Germinal center (tissue), 1 donor: ENCODE measurements at places on chromosomes 6 and 20.
A peak's percentile ranks its signal among the peaks of the same experiment; 100 is the strongest.

DNA sequence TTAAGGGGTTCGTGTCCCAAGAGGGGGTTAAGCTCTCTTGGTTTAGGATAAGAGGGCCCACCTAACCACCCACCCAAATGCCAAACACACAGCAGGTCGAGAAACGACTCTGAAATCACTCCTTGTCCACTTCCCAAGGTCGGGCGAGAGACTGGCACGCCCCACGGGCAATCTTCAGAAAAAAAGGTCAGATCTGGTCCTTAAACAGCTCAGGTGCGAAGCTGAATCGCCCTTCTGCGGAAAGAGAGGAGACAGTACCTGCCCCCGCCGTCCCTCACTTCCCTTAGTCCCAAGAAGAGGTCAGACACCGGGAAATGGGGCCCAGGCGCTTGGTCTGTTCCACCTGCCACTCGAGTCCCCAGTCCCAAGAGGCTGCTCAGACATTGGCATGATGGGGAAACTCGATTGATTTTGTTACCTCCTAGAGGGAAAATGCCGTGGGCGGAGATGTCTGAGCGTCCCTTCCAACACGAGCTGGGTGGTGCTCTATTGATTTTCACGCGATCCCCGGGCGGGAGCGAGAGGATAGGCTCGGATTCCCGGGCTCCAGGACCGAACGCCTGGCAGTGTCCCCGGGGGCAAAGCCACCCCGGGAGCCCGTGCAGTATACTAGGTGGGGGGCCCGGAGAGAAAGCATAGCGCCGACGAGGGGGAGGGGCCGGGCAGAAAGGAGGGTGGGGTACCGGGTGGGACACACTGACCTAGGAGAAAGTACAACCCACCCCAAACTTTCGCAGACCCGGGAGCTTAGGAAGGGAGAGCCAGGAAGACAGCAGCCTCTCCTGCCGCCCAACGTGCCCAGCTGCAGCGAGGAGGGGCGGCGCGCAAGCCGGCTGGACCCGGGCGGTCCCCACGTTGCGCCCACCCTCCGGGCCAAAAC is 1.1 kb upstream of the SAMD5 start:
- DNase-seq, result no peak

- DNase-seq, result no peak
These were observed 27.7 kb downstream of the PTPRA start for GRCh38 chr20:2900845-2901592.

DNA sequence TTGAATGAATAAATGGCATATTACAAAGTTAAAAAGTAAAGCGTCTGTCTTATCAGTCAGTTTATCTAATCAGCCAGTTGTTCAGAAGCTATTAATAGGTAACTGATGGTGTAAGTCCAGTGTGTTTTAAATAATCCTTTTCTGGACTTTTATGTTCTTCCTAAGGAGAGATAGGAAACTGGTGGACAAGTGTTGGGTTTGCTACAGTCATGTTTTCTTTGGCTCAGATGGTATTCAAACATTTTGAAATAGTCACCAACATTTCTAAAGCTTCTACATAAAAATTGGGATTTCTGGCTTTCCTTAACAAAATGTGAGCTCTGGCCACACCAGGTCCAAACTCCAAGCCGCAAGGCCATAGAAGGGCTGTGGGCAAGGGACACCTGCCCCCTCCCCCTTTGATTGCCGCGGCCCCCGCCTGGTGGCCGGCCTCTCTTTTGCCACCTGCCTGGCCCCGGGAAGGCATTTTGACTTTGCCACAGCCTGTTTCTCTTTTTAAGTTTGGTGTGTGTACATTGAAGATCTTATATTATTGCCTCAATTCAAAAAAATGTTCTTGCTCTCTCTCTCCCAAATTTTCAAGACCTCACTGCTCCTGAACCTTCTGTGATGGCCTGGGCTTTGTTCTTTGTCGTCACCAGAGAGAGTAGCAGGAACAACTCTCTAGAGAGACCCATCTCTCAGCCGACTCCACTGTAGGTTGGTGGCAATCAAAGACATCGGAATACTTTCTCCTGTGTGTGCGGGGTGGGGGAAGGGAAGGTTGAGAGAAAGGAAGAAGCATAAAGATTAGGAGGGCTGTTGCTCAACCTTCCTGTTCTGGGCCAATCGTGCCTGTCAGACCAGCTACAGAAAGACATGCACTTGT is 84.0 kb upstream of the ZNF217 start:
- DNase-seq, result no peak

DNA sequence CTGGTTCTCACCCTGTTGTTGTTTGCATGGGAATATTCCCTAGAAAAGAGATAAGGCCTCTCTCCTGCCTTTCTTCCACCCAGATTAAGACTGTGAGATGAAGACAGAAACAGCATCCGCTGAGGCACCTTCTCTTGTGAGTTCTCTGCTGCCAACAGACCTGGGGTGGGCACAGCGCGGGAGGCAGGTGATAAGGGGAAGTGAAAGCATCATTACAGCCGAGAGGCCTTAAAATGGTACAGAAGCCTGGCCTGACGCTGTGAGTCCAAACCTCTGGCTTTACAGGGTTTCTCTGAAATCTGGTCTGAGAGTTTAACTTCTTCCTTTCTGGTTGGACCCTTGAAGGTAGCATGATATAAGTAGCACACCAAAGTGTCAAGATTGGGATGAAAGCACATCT is 21.0 kb upstream of the IYD start:
- DNase-seq, result peak; percentile 72

- DNase-seq, result no peak
These were observed 71.0 kb downstream of the JPH2 start for GRCh38 chr20:44115762-44116644.

DNA sequence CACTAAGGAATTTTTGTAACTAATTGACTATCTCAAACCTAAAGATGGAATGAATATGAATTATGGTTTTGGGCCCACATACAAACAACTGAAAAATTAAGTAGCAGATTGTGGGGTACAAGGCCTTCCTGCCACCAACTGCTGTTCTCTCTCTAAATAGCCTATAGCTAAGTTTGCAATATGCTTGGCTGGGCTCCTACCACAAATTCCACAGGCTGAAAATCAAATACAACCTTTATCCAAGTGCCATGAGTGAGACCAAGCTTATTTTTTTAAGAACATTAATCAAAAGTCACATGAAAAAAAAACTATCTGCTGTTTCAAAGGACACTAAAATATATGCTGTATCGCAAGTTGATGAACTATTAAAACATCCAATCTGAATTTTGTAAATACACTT is 52.1 kb downstream of the TENT5A start:
- no peak for DNase-seq

- DNase-seq, result no peak
These were observed 786.1 kb downstream of the TFAP2A start for GRCh38 chr6:9628819-9629218.

GRCh38 chr20:53805895-53806384 is 212.3 kb upstream of the ZNF217 start:
- no peak for DNase-seq

DNA sequence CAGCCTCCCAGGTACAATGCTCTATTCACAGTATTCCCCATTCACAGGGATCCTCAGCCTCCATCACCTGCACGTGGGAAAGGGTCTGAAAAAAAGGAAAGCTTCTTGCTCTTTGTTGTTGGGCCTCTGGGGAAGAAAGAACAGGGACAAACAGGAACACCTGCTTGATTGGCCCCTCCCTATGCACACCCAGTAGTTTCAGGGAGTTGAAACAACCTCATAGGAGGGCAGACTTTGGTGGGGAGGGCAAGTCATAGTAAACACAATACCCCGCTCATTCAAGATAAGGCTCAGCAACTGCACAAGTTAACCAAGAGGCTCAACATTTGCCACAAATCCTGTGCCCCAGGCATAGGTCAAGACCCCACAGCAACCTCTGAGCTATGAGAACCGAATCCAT is 1.7 kb downstream of the GHRH start:
- no peak for DNase-seq

DNA sequence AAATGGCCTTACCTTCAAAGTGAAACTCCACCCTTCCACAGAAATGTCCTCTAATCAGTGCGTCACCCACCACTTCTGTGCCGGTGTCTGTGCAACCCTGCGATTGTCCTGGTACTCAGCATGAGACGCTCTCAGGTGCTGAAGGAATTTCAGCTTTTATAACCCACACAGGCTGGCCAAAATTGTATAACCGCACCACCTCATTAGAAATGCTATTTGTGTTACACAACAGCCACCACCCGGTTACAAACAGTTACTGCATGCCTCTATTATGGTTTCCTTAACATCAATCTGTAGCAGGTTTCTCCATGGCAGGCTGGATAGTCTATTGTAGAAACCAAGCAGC is 51.5 kb downstream of the SLC23A2 start:
- DNase-seq, result peak; percentile 66

DNA sequence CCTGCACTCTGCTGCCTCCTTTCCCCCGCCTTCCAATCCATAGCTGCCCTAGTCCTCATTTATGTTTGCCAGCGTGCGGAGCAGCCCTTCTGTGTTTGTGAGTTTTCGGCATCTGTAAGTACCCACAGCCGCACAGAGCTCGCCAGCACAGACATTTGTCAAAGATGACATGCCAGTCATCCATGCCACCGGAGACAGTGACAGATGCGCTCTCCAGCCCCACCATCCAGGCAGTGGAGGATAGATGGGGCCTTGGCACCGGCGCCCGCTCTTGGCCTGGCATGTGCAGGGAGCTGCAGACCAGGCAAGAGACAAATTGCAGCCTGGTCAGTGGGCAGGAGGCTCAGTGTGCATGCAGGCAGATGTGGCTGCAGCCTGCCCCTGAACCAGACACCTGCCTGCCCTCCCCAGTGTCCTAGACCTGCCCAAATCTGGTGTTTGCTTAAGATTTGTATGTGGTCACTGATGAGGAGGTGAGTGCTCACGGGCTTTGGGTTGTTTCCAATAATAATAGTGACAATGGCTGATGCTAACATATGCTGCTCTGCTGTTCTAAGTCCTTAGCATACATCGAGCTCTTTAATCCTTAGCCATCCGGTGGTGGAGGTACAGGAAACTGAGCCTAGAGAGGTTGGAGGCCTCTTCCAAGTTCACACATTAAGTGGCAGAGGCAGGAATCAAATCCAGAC is 78.1 kb downstream of the UNC5CL start:
- no peak for DNase-seq

GRCh38 chr6:79335133-79335674 is 100.7 kb upstream of the HMGN3 start:
- DNase-seq, result no peak

DNA sequence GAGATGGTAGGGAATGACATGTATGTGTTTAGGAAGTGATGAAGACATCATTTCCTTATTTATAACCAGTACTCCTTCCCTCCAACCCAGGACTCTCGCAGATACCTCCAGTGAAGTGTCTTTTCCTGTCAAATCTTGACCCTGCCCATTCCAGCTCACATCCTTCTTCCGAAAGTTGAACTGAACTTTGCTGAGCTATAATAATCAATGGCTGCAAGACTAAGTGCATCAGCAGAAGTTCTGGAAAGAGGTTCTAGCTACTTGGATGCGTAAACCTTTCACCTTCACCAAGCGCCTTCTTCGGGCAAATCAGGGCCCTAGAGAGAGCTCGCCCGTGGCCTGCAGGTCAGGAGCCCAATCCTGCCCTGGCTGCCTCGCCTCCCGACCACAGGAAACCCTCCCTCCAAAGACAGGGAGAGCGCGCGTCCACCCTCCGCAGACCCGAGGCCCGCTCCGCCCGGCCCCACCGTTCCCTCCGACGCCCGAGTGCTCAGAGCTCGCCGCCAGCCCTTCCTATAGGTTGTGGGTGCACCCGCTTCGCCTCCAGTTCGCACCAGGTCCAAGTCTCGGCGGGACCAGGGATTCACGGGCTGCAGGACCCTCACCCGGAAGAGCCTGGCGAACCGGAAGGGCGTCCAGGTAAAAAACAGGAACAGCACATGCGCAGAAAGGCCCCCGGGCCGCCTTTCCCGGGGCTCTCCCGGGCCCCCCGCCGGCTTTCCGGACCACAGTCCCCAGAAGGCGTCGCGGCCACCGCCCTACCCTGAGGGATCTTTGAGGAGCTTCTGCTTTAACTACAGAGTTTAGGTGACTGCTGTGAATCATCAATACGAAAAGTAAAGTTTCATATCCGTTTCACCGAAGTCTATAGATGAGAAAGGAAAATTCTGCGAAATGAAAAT is at the start of gene ZNF334:
TSS of gene ZNF334 (minus strand) at position 617 of the 902 bp plus-strand sequence. CDS start 1,457 bp downstream, outside the sequence.
- no peak for DNase-seq

- DNase-seq, result no peak
These were observed 27.1 kb upstream of the HAO1 start for GRCh38 chr20:7967199-7967844.
